ENCODE measurements at places on chromosomes 2 and 18.

DNA sequence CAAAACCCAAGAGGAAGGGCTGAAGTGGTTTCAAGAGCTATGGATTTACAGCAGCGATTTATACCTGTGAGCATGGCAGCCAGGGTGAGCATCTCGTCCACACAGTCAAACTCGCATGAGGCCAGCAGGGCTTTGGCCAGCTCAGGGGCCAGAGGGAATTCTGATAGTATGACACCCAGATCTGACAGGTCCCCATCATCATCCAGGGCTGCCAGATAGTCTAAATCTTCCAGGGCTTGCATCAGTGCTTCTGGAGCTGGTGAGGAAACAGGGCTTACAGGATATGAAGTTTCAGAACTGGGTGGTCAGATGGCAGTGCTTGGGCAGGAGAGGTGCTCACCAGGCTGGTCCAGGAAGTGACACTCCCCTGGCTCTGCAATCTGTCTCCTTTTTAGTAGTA lies 3.5 kb downstream of the DQX1 start:
- no peak for DNase-seq

GRCh38 chr2:55883829-55884228 lies 39.8 kb downstream of the EFEMP1 start:
- no peak for DNase-seq

- no peak for DNase-seq
These were observed 72.6 kb upstream of the PID1 start for GRCh38 chr2:229343661-229344060.

GRCh38 chr18:28766027-28766426 lies 589.1 kb upstream of the CDH2 start:
- DNase-seq = no peak

- DNase-seq = no peak
These were observed 152.7 kb upstream of the SOX11 start for GRCh38 chr2:5539282-5540165.

DNA sequence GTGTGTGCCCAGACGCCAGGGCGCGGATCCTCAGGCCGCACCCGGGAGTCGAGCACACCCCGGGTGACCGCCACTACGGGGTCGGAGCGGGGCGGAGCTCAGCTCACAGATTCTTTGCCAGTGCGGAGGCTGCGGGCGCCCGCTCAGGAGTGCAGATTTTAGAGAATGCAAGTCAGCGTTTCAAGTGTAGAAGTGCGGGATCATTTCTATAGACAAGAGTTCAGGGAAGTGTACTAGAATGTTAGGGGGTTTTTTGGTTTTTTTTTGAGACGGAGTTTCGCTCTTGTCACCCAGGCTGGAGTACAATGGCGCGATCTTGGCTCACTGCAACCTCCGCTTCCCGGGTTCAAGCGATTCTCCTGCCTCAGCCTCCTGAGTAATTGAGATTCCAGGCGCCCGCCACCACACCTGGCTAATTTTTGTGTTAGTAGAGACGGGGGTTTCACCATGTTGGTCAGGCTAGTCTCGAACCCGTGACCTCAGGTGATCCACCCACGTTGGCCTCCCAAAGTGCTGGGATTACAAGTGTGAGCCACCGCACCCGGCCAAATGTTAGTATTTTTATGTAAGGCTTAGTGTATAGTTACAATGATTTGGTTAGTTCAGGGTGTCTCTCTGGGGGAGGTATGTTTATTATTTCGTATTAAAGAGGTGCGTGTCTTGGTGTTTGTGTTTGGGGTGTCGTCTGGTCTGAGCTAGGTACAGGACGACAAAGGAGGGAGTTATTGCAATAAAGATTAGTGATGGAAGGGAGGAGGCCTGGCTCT lies 619 bp upstream of the FAM168B start:
- peak; percentile 76 for DNase-seq

DNA sequence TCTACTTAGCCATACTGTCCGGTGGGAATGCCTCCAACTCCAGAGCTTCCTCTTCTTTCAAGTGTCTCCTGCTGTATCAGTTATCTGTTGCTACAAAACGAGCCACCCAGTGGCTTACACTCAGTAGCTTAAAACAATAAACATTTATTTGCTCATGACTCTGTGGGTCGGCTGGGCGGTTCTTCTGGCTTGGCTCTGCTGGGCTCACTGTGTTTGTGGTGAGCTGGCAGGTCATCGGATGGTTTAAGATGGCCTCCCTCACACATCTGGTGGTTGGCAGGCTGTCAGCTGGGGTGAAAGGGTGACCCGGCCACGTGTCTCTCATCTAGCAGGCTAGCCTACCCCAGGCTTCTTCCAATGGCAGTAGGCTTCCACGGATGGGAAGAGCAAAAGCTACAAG lies 122.4 kb upstream of the SLC1A4 start:
- DNase-seq = peak; percentile 34

DNA sequence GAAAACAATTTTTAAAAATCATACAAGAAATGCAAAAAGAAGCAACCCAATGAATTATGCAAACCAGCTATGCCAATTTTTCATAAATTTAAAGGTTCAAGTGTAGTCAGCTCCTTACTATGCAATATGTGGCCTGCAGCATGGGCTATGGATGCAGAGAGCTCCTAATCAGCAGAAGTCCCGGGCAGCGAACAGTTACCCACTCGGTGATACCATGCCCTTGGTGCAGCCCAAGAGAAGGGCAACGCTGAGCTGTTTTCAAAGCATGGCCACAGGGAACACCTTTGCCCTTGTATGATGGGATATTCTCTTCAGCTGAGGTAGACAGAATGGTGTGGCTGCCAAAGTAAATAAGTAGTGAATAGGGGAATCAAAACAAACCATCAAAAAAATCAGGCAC lies 17.3 kb upstream of the ARL5A start:
- DNase-seq = no peak

GRCh38 chr2:8680822-8681760 lies 765 bp upstream of the ID2 start:
- peak; percentile 75 for DNase-seq

GRCh38 chr2:152627351-152627957 lies 89.8 kb downstream of the PRPF40A start:
- DNase-seq = peak; percentile 55

GRCh38 chr18:22179631-22180030 lies 10.2 kb downstream of the GATA6 start:
- DNase-seq = no peak

DNA sequence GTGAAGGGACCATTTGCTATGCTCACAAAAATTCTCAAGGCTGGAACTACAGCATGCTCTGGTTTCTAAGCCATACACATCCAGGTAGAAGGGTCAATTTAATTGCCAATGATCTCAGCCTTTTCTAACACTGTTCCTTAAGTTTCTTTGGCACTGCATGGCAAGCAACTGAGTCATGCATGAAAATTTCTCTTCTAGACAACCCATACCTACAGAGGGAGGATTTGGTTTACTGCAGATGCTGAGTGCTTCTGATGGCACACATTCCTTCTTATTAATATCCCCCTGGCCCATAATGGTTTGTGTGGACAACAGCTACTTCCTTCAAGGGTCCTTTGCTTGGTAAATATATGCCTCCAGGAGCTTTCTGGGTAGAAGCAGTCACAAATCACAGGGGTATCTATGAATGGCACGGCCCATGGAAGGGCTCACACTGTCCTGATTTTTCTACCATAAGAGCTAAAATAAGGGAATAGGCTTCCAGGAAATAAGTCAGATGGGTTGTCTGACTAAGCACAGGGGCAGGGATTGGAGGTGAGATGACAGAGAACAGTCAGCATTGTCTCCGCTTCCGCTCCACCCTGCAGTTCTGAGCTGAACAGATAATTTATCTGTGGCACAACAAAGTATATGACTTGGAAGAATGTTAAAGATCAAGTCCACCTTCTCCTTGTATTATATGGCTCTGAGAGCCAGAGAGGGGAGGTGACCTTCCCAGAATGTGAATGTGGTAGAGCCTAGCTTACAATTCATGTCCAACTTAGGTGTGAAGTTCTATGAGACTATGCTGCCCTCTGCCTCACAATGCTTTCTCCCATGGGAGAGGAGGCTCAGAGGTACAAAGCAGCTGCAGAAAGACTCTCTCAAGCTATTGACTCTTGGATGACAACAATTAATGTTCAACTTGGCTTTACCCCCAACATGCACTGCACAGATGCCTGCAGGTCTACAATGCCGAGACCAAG lies 199.2 kb upstream of the TNP1 start:
- no peak for DNase-seq

GRCh38 chr2:7097353-7097895 lies 180.2 kb downstream of the RNF144A start:
- DNase-seq = peak; percentile 51

GRCh38 chr18:13390196-13390595 lies 171.6 kb downstream of the LDLRAD4 start:
- no peak for DNase-seq

- peak; percentile 38 for DNase-seq
These were observed 53.6 kb downstream of the FAM228A start for GRCh38 chr2:24228470-24228869.

GRCh38 chr2:205734436-205735037 lies 52.2 kb downstream of the NRP2 start:
- DNase-seq = peak; percentile 53
